ENCODE measurements at places on chromosomes 1 and 21. TPM values are rescaled to one million over a fixed set of nuclear protein-coding genes. Genes with fewer than 3 reads are reported as not detected.

The C1orf226 gene
- polyA plus RNA-seq = 0.72 TPM

DNA sequence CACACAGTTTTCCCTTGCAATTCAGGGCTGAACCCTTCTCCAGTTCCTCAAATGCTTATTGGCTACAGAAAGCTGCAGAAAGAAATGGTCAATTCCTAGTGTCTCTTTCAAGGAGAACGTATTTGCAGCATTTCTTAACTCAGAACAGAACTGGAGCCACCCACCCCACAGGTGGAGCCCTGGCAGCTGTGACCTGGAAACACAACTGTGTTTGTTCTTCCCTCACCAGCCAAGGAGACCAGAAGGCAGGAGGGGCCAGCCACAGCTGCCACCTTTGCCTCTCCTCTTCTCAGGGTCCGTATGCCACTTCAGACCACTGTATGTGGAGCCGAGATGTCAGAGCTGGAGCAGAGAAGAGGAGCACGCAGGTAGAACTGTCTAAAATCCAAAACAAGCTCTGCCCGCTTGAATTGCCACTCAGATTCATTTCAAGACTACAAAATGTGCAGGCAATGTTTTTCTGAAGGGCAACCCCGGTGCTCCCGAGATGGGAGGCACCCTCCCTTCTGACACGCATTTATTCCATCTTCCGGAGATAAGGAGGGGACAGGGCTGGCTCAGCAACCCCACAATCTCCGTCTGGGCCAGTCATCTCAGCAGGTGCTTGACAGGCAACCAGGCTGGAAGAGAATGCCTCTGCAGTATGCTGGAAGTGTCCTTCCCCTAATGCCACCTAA, 16.7 kb downstream of the CD247 start:
- DNase-seq = no peak

The S100A10 gene
- polyA plus RNA-seq = 169 TPM

The HPDL gene
- 2.1 TPM for polyA plus RNA-seq

The SNX7 gene
- 23.6 TPM for polyA plus RNA-seq

The AIRE gene
- not detected for polyA plus RNA-seq

The COG2 gene
- polyA plus RNA-seq = 21.2 TPM

- DNase-seq = no peak
Observed at GRCh38 chr1:240044620-240045019, 47.1 kb upstream of the FMN2 start.

The NBPF4 gene
- polyA plus RNA-seq = not detected

DNA sequence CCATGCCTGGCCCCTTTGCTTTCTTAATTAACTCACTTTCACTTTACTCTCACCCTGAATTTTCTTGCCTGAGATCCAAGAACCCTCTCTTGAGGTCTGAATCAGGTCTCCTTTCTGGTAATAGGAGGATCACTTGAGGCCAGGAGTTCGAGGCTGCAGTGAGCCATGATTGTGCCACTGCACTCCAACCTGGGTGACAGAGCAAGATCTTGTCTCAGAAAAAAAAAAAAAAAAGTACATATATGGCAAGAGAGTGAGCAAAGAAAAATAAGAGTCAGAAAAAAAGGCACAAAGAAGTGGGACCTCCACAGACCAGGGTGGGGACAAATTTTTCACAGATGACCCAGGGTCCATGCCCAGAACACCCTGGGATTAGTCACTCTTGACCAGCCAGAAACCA, 34.1 kb upstream of the RD3 start:
- DNase-seq = no peak

Measured in forelimb muscle (tissue), 1 donor.